ENCODE measurements at places on chromosomes 3 and 15.

DNA sequence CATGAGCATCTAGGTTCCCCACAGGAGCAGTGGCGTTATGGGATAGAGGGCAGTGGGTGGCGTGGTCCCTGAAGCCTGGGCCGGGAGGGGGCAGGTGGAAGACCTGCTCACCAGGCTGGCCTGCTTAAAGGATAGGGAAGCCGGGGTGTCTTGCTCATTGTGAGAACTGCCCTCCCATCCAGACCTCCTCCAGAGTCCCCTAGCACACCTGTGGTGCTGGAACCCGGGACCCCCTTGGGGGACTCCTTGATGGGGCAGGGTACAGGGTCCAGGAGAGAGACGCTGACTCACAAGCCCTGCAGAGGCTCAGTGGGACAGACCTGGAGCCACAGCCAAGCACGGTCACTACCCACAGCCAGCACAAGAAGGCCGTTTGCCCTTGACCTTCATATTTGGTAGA, 2.8 kb upstream of the RHCG start:
- DNase-seq, result no peak

- no peak for DNase-seq
Measured at GRCh38 chr3:50926868-50927267, 252.1 kb downstream of the DOCK3 start.

GRCh38 chr3:143809121-143809621, 39.1 kb downstream of the SLC9A9 start:
- no peak for DNase-seq

DNA sequence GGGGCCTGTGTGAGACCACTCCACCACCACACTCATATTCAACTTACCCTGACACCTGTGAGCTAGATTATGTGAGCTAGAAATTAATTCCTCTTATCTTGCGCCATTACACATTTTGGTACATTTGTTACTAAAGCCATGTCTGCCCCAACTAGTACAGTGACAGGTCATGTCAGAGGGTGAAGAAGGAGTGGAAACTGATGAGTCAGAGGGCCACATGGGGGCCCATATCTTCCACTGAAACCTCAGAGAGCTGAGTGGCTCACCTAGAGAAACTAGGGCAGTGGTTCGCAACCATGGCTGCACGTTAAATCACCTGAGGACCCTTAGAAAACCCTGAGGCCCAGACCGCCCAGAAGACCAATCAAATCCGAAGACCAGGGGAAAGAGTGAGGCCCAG, 15.7 kb upstream of the MEF2A start:
- no peak for DNase-seq

DNA sequence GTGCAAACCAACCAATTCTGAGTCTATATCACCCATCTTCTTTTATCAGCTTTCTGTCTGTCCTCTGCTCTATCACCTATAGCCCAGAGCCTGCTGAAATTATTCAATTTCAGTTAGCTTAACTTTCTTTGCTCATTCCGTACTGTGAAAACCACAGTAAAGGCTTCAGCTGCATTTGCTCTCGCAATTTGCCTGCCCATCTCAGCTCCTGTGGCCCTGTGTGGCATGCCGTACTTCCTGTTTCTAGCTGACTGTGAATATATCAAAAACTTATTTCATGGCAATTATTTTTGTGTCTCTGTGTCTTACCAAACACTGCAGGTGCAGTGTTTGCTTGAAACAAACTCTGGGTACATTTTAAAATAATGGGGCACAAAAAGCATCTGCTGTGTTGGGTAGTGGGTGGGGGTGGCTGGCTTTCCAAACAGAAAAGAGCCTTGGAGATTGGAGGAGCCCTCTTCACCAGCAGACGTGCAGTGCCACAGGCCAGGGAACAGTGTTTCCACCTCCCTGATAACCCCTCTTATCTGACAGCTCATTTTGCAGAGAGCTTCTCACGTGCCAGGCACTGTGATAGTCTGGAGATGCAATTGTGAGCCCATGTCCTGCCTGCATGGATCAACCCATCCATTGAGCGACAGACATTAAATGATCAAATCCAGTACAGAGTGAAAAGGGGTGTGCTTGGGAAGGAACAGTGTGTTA, 45.2 kb downstream of the GASK1A start:
- no peak for DNase-seq

DNA sequence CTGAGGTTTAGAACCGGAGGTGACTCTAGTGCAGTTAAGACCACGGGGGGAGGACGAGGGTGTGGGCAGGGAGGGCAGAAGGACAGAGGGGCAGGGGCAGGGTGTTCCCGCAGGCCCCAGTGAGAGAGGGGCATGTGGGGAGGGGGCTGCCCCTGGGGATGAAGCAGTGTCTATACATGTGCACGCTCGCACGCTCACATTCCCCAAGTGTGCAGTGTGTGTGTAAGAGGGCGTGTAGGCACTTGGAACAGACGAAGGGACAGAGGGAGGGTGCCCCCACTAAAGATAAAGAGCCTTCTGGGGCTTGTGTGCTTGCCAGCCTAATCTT, 69.5 kb upstream of the MEF2A start:
- no peak for DNase-seq

DNA sequence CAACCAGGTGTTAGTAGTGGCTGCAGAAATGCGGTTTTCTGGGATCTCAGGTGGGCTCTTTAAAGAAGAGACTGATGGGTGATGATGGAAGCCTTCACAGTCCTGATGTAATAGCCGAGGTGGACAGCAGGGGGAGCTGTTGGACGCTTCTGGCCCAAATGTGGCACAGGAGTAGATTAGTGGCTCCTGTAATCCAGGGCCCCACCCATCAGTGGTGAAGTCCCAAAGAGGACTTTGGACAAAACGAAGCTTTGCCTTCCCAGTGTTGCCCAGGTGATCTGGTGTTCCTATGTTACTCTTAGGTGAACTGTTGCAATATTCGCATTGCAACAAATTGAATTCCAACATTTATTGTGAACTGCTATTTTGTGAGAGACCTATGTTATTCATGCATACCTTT, 31.8 kb upstream of the MYZAP start:
- peak; percentile 43 for DNase-seq

DNA sequence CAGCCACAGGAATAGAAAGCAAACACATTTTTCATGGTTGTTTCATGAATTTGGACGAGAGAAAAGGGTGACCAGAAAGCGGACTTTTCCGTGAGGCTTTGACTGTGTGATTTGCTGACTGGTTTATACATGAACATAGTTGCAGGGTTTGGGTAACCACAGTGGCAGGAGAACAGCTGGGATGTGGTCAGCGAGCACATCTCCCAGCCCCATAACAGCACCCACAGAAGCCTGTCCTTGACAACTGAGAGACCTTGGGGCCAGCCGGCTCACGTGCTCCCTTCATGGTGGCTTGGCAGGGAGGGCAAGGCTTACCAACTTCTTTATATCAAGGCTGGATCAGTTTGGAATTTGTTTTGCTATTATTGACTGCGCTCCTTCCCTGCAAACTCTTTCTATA, 13.2 kb upstream of the RGMA start:
- DNase-seq, result no peak

DNA sequence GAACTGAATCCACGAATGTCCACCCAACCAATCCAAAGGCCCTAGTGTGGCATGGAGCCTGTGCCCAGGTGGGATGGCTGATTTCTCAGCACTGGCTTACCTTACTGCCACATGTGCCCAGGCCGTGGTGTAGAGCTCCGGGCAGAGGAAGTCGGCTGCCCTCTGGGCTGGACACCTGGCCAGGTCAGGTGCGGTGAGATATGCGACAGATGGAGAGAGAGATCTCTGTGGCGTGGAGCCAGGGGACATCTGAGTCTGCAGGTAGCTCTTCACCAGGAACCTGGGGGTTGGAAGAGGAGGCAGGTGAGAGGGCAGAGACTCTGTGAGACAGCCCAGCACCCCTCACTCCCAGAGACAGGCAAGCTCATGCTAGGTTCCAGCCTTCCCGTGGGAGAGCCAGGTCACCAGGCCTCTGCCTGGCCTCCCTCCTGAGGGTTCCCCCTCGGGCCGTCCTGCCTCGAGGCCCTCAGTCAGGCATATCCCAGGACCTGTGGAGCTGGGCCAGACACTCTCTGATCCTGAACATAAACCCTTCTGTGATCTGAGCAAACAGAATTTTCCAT, 12.6 kb downstream of the ACOX2 start:
- DNase-seq, result no peak

DNA sequence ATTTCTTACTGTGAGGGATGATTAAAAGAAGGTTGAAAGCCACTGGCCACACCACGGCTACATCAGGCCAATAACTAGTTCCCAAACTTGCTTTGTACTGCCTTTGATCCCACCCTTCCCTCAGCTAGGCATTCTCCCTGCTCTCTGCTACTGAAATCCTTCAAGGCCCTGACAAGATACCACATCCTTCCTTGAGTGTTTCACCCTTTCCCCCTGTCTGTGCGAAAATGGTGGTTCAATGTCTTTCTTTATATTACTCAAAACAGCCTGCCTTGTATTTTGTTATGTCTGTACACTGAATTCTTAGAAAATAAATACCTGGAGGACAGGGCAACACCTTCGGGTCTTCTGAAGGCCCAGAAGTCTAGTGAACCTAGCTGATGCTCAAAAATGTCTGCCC, 932 bp upstream of the VPS8 start:
- no peak for DNase-seq

- no peak for DNase-seq
Measured at GRCh38 chr3:4149296-4149695, 153.9 kb upstream of the SETMAR start.

DNA sequence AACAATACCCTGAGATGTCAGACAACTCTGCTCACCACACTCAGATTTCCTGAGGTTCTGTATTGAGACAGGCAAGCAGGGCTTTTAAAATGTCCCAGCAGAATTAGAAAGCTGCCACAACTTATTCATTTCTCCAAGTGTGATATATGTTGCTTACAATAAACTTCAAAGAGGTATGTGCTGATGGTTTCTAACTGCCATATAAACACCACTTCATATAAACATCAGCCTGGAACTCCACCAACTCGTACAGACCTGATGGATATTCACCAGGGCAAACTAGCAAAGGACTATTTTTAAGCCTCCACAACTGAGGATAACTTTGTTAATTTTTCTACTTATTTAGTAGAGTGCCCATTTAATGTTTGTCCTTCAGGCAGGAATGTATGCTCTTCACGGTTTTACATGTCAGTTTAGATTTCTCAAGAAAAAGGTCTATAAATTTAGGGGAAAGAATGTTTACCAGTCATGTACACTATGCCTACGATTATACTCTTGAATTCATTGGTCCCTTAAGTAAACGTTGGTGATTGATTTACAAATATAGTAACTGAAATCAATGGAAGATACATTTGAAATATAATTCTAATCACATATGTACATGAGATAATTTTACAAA, 109.6 kb upstream of the ABI3BP start:
- DNase-seq, result no peak

- no peak for DNase-seq
Measured at GRCh38 chr3:186220365-186220764, 111.5 kb upstream of the ETV5 start.

DNA sequence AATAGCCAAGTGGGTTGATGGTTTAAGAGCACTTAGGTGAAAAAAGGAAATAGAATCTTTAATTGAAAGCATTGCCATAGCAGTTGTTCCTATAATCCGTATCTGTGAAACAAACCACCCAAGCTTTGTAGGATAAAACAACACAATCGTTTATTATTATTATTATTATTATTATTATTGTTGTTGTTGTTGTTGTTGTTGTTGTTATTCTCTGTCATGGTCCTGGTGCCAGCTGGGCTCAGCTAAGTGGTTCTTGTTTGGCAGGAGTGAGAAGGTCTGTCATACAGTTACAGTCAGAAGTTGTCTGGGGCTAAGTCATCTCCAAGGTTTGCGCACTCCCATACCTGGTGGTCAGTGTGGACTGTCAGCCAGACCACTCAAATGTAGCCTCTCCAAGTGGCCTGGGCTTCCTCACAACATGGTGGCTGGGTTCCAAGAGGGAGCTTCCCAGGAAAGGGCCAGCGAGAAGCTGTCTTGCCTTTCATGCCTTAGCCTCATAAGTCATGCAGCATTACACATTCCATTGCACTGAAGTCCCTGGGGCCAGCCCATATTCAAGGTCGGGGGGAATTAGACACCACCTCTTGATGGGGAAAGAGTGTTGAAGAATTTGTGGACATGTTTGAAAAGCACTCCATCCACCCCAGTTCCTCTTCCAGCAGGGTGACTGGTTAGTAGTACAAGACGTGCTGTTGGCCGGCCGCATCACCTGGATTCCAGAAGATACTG, 54.3 kb upstream of the FGD5 start:
- DNase-seq, result no peak

GRCh38 chr3:30344288-30344687, 262.1 kb upstream of the TGFBR2 start:
- no peak for DNase-seq

DNA sequence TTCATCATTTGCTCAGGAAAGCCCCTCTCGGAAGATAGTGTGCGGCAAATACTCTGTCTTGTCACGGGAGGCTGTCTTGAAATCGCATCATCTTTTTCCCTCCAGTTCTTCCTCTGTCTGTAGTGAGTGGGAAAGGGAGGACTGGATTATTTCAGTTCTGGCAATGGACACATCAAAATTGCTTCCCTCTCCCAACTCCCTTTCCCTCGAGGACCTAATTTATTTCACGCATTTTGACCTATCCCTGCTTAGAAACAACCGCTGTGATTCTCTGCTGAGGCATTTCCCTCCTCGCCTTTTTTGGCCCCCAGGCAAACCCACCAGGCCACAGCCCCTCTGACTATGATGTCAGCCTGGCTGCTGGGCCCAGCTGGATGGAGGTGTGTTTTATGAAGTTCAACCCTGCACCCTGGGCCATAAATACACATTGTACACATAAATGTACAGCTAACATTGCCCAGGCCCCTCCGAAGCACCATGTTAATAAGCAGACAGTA, 138.7 kb upstream of the LRTM1 start:
- no peak for DNase-seq

GRCh38 chr3:195186041-195186709, 84.8 kb downstream of the XXYLT1 start:
- no peak for DNase-seq

GRCh38 chr3:197592361-197593045, 36.7 kb upstream of the BDH1 start:
- DNase-seq, result no peak

- DNase-seq, result no peak
Measured at GRCh38 chr15:94366781-94367180, 135.4 kb downstream of the MCTP2 start.
